ENCODE measurements at places on chromosomes 7 and 10.

GRCh38 chr10:14821635-14822375, 16.0 kb downstream of the CDNF start:
- no peak for DNase-seq

DNA sequence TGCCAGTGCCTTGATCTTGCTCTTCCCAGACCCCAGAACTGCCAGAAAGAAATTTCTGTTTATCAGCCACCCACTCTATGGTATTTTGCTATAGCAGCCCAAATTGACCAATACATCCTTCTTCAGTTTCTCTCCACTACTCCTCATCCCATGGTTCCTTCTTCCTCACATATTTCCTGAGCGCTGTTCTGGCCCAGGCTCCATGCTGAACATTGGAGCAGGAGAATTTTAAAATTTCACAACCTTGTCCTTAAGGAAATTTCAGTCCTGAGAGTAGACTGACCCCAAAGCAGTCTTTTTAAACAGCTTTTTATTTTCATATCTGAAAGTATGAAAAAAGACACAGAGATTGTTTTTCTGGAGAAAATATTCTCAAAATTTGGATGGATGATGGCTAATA, 297.1 kb downstream of the RNLS start:
- DNase-seq = no peak

GRCh38 chr7:128919241-128919640, 8.7 kb upstream of the KCP start:
- DNase-seq = no peak

- DNase-seq = no peak
These were observed 209.4 kb downstream of the TCERG1L start for GRCh38 chr10:131102147-131102546.

DNA sequence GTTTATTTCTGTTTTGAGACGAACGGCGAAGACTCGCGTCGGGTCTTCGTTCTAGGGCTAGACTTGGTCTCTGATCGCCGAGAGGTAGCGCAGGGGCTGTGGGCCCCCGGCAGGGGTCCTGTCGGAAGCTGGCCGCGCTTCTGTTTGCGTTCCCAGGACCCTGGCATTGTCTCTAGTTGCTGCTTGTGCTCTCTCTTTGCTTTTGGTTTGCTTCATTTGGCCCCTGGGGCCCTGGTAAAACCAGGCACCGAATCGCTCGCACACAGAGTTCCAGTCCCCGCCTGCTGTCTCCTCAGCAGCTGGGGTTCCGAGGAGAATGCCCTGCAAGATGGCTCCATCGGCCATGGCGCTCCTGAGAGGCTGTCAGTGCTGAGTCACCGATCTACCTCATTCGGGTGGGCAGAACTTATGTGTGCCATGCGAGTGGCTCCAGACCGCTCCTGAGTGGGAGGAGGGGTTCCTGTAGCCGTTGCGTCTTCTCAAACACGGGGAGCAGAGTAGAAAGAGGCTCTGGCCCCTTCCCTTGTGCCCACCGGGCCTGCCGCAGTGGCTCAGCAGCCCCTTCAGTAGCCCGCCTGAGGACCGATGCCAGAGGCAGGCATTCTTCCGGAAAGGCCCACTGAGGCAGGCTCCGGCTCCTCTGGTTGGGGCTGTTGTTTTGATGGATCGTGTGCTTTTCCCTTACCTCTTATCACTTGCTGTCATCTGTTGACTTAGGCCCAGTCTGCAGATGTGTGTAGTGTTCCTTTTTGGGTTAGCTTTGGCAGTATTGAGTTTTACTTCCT, 826 bp downstream of the CHPF2 start:
- DNase-seq = peak; percentile 79

DNA sequence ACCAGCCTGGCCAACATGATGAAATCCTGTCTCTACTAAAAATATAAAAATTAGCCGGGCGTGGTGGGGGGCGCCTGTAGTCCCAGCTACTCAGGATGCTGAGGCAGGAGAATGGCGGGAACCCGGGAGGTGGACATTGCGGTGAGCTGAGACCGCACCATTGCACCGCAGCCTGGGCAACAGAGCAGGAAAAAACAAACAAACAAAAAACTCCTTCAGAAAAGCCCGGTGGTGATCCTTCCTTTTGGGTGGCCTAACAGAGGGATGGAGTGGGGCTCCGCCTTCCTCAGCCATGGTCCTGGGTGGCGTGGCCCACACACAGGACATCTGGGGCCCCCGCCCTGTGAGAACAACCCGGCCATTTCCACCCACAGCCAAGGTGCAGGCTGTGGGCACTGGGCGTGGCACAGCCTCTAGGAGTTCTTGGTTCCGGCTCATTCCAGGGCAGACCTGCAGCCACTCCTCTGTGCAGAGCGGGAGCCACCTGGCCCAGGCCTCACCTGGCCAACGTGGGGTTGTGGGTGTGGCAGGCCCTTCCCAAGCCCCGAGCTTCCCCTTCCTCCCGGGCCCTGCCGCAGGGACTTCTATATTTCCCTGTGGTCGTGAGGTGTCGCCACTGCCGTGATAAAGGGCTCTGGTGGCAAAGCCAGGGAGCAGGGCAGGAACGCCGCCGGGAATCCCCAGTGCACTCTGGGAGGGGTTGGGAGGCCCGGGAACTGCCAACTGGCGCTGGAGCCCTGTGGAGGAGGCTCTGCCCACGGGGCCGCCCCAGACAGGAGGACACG, 37.6 kb downstream of the GET4 start:
- DNase-seq = no peak

- DNase-seq = no peak
These were observed 507.9 kb downstream of the RPS24 start for GRCh38 chr10:78541481-78542140.

GRCh38 chr7:87912121-87912520, 21.9 kb upstream of the ADAM22 start:
- DNase-seq = no peak

GRCh38 chr10:113414543-113414942, 138.3 kb upstream of the HABP2 start:
- DNase-seq = no peak

DNA sequence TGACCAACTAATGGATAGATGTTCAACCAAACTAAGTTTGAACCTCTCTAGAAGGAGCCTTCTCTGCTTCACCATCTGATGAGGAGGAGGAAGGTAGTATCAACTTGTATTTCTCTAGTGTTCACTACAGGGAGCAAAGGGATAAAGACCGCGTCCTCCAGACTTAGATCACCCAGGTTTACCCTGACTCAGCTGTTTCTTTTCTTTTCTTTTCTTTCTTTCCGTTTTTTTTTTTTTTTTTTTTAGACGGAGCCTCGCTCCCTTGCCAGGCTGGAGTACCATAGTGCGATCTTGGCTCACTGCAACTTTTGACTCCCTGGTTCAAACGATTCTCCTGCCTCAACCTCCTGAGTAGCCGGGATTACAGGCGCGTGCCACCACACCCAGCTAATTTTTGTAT, 59.8 kb downstream of the C10orf105 start:
- DNase-seq = no peak

DNA sequence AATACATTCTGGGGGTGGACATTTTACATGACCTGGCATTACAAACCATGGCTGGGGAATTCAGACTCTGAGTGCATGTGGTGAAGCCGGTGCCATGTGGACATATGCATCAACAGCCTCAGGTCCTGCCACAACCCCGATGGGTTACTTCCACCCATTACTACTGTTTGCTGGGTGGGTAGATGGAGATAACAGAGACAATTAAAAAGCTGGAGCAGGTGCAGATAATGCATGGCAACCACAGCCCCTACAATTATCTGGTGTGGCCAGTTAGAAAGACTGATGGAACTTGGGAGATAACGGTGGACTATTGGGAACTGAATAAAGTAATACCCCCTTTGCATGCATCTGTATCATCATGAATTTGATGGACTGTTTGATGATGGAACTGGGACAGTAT, 21.6 kb upstream of the ADAMTS14 start:
- DNase-seq = no peak

DNA sequence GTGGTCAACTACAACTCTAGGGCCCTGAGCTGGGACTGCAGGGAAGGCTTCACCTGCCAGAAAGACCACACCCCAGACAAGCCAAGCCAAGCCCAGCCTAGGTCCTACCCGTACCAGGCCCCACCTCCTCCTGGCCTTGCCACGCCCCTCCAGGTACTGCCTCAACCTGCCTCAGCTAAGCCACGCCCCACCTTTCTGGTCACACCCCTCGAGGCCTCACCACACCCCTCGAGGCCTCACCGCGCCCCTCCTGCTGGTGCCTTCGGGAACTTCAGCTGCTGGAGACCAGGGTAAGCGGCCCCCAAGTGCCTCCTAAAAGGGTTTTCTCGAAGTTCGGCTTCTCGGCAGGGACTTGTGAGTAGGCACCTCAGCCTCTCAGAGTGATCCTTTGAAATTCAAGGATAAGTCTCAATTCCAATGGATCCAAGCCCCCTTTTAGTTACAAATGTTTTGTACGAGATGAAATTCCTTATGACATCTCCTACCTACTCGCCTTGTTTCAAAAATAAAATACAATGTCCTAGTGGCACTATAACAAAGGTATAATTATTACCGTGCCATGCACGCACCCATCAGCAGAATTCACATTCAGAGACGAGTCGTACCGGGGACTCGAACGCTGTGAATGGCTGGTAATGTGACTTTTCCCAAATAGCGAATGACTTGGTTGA, 171.2 kb downstream of the ARHGAP21 start:
- DNase-seq = peak; percentile 93

GRCh38 chr10:119398996-119399395, 143.5 kb downstream of the RGS10 start:
- no peak for DNase-seq

DNA sequence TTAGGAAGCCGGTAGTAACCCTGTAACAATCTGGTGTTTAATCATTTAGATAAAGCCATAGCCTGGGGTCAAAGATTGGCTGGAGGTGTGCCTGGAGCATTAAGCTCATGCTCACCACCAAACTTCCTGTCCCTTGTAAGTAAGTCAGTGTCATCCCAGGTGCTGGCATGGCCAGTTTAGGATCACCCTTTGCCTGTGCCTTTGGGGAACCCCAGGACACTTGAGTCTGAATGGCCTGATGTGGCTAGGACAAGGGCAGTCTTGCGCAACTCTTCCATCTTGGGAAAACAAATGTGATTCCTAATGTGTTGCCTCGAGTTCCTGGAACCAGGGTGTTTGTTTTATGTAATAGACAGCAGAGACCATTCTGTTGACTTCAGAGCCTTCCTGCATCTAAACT, 154.8 kb downstream of the GRK5 start:
- DNase-seq = no peak

- no peak for DNase-seq
These were observed 28.6 kb upstream of the TRIL start for GRCh38 chr7:28986765-28987110.

DNA sequence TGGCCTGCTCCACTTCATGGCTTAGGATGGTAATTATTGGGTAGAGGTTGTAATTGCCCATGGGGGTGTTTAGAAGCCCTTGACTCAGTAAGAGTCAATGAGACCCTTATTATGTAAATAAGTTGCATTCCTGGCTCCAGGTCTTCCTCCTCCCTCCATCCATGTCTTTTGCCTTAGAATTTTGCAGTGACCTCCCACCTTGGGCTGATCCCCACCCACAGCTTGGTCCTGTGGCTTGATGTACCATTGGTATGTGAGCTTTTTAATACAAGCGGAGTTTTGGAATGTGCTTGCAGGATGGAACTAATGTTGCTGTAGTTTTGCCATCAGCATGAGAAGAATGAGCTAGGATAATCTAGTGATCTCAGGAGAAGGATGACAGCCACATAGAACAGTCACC, 73.2 kb upstream of the DGKI start:
- DNase-seq = peak; percentile 52

DNA sequence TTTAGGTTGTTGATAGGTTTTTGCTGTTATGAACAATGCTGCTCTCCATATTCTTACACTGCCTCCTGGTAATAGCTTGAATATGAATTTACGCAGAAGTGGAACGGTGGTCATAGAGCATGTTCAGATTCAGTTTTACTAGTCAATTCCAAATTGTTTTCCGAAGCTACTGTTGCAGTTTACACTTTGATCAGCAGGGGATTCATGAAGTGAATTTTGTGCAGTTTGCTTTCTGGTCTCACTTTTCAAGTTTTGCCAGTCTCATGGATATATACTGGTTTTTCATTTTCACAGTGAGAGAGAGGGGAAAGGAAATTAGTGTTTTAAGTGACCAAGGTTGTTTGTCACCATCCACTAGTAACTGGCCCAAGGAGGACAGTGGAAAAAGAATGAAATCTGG, 171.3 kb downstream of the PRKCQ start:
- DNase-seq = no peak

- DNase-seq = peak; percentile 51
These were observed 1.9 kb downstream of the FOXK1 start for GRCh38 chr7:4683884-4684565.

DNA sequence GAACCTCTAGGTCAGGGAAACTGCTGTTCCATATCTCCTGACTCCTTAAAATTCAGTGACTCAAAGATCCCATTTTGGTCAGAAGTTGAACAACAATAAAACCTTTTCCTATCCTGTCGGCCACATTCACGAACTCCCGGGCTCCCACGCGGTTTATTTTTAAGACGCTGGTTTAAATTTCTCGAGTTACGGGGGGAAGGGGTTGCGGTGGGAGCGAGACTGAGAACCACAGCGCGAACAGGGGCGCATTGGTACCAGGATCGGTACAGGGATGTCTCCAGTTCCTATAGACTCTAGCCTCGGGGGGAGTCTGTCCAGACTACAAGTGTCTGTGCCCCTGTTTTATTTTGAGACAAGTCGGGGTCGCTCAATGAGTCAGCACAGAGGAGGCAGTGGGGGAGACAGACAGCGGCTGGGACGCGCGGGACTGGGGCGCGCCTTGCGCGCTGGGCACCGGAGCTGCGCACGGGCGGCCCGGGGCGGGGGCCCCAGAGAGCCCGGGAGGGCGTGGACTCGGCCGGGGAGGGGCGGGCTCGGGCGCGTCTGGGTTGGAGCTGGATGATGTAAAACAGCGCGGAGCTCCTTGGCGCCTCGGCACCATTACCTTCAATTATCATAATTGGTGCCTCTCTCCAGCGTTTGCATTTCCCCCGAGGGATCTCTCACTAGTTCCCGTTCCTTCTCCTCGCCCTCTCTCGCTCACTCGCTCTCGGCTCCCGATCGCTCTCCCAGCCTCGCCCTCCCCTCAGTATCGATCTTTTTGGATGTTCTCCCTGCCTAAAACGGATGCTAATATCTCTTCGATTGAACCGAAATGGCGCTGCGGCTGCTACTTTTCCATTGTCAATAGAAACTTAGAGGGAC, 8.7 kb upstream of the BAMBI start:
- peak; percentile 90 for DNase-seq

DNA sequence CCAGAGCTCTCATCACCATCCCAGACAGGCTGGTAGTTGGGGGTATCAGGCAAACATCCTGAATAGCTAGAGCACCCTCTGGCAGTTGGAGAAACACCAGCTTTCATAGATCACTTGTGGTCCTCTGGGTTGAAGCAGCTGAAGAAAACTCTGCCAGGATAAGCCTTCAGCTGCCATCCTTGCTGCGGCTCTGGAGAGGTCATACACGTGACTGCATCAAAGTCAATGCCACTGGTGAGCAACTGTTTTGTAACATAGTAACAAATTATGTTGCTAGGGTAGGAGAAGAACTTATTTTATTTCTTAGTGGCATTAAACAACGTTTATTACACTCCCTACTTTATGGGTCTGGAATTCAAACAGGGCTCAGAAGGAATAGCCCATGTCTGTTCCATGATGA, 19.2 kb upstream of the PANK1 start:
- no peak for DNase-seq

GRCh38 chr7:3712841-3713240, 411.8 kb downstream of the SDK1 start:
- no peak for DNase-seq

- DNase-seq = no peak
These were observed 1149.2 kb downstream of the GRM8 start for GRCh38 chr7:126103582-126103981.

Data from H7 (cell line).